ENCODE measurements at places on chromosomes 6 and 20. TPM values are rescaled to one million over a fixed set of nuclear protein-coding genes. Genes with fewer than 3 reads are reported as not detected.

C20orf204 gene
- 0.77 TPM for total RNA-seq

VSTM2L gene
- total RNA-seq = 3.7 TPM

ULBP1 gene
- total RNA-seq = under 0.01 TPM

SYTL3 gene
- total RNA-seq = 6.8 TPM

STMN3 gene
- 9.8 TPM for total RNA-seq

SMOC2 gene
- total RNA-seq = not detected

TCF15 gene
- not detected for total RNA-seq

IMPG1 gene
- total RNA-seq = not detected

MEP1A gene
- not detected for total RNA-seq

FOXC1 gene
- 2.3 TPM for total RNA-seq

DTD1 gene
- total RNA-seq = 97.8 TPM

STX11 gene
- 3.1 TPM for total RNA-seq

STMND1 gene
- not detected for total RNA-seq

RBPJL gene
- not detected for total RNA-seq

ADGRF4 gene
- 0.28 TPM for total RNA-seq

C6orf15 gene
- not detected for total RNA-seq

MDFI gene
- 1.3 TPM for total RNA-seq

MPIG6B gene
- total RNA-seq = 0.28 TPM

PLCB1 gene
- total RNA-seq = 23.4 TPM

KCTD20 gene
- total RNA-seq = 90.1 TPM

GNAS-AS1 gene
- 0.58 TPM for total RNA-seq

IL20RA gene
- total RNA-seq = 0.28 TPM

SLA2 gene
- total RNA-seq = under 0.01 TPM

MCCD1 gene
- total RNA-seq = not detected

CLVS2 gene
- total RNA-seq = not detected

ANKRD66 gene
- total RNA-seq = not detected

WFDC5 gene
- total RNA-seq = not detected

TAGAP gene
- not detected for total RNA-seq

CST2 gene
- total RNA-seq = 6.9 TPM

PIM1 gene
- 30.2 TPM for total RNA-seq

MAPK13 gene
- total RNA-seq = 26.5 TPM

CDC25B gene
- total RNA-seq = 21.5 TPM

BHLHE23 gene
- total RNA-seq = not detected

TEAD3 gene
- total RNA-seq = 6.9 TPM

RPL10A gene
- 2,091 TPM for total RNA-seq

TOX2 gene
- total RNA-seq = 1.4 TPM

CGA gene
- 0.28 TPM for total RNA-seq

CAP2 gene
- 17.8 TPM for total RNA-seq

RNGTT gene
- 28.9 TPM for total RNA-seq

ADA gene
- 9.0 TPM for total RNA-seq
